ENCODE measurements at places on chromosomes 6 and 20. TPM values are rescaled to one million over a fixed set of nuclear protein-coding genes. Genes with fewer than 3 reads are reported as not detected.

DNA sequence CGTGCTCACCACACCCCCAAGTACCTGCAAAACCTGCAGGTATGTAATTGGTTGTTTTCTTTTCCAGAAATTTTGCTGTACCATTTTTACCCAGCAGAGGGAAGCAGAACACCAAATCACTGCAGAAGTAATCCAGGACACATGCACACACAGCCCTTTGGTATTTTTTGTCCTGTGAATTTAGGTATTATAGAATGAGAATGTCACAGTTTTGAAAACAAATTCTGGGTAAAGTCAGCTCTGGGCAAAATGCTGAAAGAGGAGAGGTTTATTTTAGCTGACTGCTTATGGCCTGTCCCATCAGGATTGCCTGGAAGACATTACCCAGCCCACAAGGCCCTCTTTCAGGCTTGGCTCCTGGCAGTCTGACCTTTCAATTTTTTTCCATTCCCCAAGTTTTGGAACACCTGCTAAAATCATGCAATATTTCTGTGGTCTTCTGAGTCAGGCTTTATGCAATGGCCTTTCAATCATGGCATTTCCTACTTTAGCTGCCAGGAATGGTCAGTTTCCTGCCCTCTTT is 3.5 kb upstream of the EFHC1 start:
- no peaks in the 10 kb centered on the region for H3K36me3 ChIP-seq
- H3K27me3 ChIP-seq: no peaks in the 10 kb centered on the region
- H3K27ac ChIP-seq: peak overlapping the region; percentile 44

DNA sequence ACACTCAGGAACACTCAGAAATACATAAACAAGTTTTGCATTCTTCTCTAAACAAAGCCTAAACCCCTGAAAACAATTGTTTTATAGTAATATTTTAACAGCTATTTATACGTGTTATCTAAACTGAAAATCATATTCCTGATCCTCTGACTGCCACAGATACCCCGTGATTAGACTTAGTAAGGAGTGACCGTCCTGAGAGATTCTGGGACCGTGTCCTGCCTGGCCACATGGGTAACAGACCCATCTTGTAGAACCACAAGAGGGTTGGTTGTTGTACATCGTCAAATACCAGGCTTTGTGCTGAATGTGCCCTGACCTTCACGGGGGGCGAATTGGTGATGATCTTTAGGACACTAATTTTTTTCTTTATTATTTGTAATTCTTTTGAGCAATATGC is 214.4 kb downstream of the TMEM242 start:
- no peaks in the 10 kb centered on the region for H3K27me3 ChIP-seq
- H3K27ac ChIP-seq: peak overlapping the region; percentile 81
- peaks cover 28% of the 10 kb centered on the region for H3K4me1 ChIP-seq

- H3K27ac ChIP-seq: no peak overlapping the region
- H3K27me3 ChIP-seq: no peaks in the 10 kb centered on the region
- H3K36me3 ChIP-seq: no peaks in the 10 kb centered on the region
- no peak for DNase-seq
- H3K4me3 ChIP-seq: no peak overlapping the region
These were observed 10.0 kb upstream of the PACSIN1 start for GRCh38 chr6:34455831-34456230.

DNA sequence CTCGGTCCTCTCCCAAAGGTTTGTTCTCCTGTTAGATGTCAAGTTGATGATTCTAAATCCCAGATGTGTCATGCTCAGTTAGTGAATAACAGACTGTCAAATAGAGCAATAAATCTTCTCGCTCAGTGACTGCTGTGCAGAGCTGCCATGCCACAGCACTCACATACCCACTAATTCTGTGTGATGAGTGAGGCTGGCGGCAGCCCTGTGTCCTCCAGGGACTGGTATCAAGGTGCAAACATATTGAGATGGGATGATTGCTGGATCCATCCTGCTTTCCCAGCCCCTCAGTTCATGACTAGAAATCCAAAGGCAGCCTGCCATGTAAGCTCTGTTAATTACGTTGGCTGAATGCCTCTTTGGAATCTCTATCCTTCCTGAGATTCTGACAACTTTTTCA is 103.9 kb downstream of the OLIG3 start:
- no peak overlapping the region for H3K4me3 ChIP-seq
- no peaks in the 10 kb centered on the region for H3K4me1 ChIP-seq

- H3K27me3 ChIP-seq: peaks cover 15% of the 10 kb centered on the region
- H3K4me1 ChIP-seq: no peaks in the 10 kb centered on the region
- DNase-seq: no peak
- no peaks in the 10 kb centered on the region for H3K36me3 ChIP-seq
- no peak overlapping the region for H3K27ac ChIP-seq
- H3K4me3 ChIP-seq: no peak overlapping the region
These were observed 44.5 kb downstream of the SLC52A3 start for GRCh38 chr20:723756-724155.

DNA sequence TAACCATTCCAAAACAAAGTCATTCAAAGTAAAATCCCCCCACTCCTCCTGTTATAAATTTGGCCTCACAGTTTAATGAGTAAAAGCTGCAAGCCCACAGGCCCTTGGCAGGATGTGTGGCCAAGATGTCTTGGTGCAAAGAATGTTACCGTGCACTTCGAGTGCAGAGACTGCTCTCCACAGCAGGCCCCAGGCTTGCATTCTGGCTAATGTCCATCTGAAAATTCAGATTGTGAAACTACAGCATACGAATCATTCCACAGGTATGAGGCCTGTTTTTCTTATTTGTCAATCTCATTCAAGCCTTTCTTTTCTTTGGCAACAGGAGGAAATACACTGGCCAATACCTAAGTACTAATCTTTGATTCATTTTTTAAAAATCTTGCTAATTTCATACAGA is 7.1 kb downstream of the RPS6KA2 start:
- H3K27me3 ChIP-seq: no peaks in the 10 kb centered on the region
- H3K36me3 ChIP-seq: peaks cover 5% of the 10 kb centered on the region
- H3K4me1 ChIP-seq: peaks cover 46% of the 10 kb centered on the region
- DNase-seq: peak; percentile 97
- peak overlapping the region; percentile 76 for H3K27ac ChIP-seq

- DNase-seq: no peak
- H3K4me1 ChIP-seq: no peaks in the 10 kb centered on the region
- H3K36me3 ChIP-seq: no peaks in the 10 kb centered on the region
These were observed 31.7 kb downstream of the C6orf132 start for GRCh38 chr6:42110683-42111082.

GRCh38 chr20:19012676-19013075 is 199.1 kb downstream of the SCP2D1 start:
- H3K27me3 ChIP-seq: no peaks in the 10 kb centered on the region
- DNase-seq: no peak
- H3K4me3 ChIP-seq: no peak overlapping the region
- no peaks in the 10 kb centered on the region for H3K36me3 ChIP-seq
- no peaks in the 10 kb centered on the region for H3K4me1 ChIP-seq

DNA sequence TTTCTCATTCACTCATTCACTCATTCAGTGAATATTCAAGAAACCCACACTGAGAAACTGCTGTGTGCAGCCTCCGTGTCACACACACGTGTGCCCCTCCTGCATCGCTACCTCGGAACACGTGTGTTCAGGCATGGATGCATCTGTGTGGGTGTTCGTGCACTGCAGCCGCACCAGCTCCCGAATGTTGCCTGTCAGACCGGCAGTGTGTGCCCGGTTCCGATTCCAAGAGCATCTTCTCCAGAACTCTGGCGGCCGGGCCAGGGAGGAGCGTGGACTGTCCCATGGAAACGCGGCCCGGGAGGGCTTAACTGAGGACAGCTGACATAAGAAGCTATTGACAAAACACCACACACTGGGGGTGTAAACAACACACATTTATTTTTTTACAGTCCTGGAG is 216.0 kb downstream of the DLL1 start:
- DNase-seq: no peak
- H3K4me1 ChIP-seq: no peaks in the 10 kb centered on the region
- no peak overlapping the region for H3K4me3 ChIP-seq
- H3K27me3 ChIP-seq: no peaks in the 10 kb centered on the region

DNA sequence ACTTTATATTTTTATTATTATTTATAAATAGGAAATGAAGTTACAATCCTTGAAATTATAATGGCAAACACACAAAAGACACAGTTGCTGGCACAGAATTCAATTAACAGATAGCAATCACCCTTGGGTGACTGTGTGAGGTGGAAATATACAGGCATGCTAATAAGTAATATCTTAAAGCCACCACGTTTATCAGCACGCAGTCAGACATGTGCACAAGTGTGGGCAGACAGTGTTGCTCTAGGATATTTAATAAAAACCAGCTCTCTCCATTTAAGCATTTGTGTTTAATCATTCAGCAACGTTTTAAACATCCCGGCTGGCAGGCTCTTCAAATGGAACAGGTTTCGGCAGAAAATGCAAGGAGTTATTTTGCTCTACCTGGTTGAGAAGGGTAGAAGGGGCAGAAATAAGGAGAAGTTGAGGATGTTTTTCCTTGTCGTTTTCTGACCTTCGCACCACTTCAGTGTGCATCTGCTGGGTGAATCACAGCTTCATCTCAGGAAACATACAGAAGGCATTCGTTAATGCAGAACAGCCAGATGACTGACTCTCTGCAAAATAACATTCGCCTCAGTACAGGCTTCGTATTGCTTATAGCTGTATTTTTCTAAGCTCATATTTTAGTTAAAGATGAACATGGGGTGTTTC is 585.1 kb downstream of the QKI start:
- H3K4me1 ChIP-seq: no peaks in the 10 kb centered on the region
- no peaks in the 10 kb centered on the region for H3K27me3 ChIP-seq
- H3K36me3 ChIP-seq: no peaks in the 10 kb centered on the region
- H3K4me3 ChIP-seq: no peak overlapping the region

DNA sequence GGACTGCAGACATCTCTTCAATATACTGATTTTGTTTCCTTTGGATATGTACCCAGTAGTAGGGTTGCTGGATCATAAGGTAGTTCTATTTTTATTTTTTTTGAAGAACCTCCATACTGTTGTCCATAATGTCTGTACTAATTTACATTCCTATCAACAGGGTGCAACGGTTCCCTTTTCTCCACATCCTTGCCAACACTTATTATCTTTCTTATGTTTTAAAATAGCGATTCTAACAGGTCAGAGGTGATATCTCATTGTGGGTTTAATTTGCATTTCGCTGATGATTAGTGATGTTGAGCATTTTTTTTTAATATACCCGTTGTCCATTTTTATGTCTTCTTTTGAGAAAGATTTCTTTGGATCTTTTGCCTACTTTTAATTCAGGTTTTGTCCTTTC is 2.0 kb upstream of the TP53RK start:
- H3K27me3 ChIP-seq: no peaks in the 10 kb centered on the region
- DNase-seq: no peak
- H3K36me3 ChIP-seq: peaks cover 2% of the 10 kb centered on the region
- H3K27ac ChIP-seq: no peak overlapping the region
- H3K4me3 ChIP-seq: no peak overlapping the region
- no peaks in the 10 kb centered on the region for H3K4me1 ChIP-seq

DNA sequence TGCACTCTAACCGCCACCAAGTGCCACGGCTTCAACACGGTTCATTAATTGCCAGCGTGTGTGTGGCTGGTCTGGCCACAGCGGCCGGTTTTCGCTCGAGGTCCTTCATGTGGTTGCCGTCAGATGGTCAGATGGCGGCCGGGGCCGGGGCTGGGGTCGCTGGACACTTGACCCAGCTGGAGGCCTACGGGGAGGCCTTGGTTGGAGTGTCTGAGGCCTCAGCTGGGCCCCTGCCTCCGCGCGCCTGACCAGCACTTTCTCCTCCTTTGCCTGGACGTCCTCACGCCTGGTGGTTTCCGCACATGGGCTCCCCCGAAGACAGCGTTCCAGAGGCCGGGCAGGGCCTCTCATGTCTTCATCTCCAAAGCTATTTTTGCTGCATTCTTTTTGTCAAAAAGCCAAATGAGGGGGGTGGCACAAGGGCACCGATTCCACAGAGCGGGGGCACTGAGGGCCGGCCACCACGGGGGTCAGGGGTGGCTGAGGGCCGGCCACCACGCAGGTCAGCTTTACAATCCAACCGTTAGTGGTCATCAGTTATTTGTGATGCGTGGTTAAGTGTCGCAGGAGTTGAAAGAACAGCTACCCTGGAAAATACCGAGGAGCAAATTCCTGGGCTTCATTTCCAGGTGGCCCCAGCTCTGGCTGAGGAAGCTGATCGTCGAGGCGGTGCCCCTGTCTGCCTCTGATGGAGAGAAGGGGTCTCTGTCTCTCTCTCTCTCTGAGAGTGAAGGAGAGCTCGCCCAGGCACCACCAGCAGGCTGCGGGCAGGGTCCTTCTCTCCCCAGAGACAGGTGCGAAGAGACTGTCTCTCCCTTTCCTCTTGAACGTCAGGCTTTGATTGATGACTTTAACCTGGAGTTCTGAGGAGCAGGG is 50.5 kb upstream of the FRMD1 start:
- no peaks in the 10 kb centered on the region for H3K36me3 ChIP-seq
- no peak overlapping the region for H3K4me3 ChIP-seq
- H3K27me3 ChIP-seq: no peaks in the 10 kb centered on the region

DNA sequence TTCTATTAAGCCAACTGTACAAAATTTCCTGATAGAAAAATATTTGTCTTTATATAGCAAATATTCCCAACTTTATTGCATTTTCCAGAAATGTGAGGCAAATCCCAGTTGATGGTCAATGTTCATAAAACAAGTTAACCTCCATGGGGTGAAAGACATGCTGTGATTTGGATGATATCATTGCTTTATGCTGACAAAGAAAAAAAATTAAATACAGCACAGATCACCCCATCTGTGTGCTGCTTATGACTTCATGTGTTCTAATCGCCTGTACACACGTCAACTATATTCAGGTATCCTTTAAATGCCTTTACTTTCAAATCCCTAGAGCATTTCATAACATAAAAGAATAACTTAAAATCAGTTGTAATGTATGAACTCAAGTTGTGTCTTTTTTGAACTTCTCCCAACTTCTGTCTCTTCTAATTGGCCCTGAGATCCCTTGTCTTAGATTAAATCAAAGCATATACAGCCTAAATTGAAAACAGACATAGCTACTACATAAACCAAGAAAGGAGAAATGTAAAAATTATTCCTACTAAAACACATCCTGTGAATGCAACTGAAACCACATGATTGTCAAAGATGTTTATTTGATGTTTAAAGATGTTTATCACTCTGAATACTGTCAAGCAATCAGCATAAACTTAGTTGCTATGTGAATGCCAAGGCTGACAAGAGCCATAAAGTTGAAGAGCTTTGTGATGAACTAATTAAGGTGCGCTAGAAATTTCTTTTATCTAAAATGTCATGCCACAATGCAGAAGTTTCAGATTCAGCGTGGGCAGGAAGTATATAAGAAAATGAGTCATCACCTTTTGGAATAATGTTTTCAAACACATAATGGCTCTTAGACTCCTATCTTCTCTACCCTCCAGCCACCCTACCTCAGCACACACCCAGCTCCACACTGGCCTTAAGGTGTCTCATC is 68.7 kb downstream of the FILIP1 start:
- H3K27me3 ChIP-seq: no peaks in the 10 kb centered on the region
- no peak overlapping the region for H3K4me3 ChIP-seq
- H3K27ac ChIP-seq: no peak overlapping the region
- peak; percentile 58 for DNase-seq
- H3K36me3 ChIP-seq: no peaks in the 10 kb centered on the region

The POM121L2 gene
- total RNA-seq: not detected

The TPD52L1 gene
- 41.0 TPM for total RNA-seq

The RBPJL gene
- total RNA-seq: not detected

The FAM217A gene
- total RNA-seq: not detected

The SLC22A2 gene
- total RNA-seq: not detected

Data from fibroblast of lung (primary cell).